Stimulated activated CD4-positive, alpha-beta T cell treated with anti-CD3 and anti-CD28 coated beads, Interleukin-12 subunit alpha, Interleukin-12 subunit beta, amount 100 ng/mL, for 4 hours (primary cell): ENCODE measurements at places on chromosomes 7 and 10.

DNA sequence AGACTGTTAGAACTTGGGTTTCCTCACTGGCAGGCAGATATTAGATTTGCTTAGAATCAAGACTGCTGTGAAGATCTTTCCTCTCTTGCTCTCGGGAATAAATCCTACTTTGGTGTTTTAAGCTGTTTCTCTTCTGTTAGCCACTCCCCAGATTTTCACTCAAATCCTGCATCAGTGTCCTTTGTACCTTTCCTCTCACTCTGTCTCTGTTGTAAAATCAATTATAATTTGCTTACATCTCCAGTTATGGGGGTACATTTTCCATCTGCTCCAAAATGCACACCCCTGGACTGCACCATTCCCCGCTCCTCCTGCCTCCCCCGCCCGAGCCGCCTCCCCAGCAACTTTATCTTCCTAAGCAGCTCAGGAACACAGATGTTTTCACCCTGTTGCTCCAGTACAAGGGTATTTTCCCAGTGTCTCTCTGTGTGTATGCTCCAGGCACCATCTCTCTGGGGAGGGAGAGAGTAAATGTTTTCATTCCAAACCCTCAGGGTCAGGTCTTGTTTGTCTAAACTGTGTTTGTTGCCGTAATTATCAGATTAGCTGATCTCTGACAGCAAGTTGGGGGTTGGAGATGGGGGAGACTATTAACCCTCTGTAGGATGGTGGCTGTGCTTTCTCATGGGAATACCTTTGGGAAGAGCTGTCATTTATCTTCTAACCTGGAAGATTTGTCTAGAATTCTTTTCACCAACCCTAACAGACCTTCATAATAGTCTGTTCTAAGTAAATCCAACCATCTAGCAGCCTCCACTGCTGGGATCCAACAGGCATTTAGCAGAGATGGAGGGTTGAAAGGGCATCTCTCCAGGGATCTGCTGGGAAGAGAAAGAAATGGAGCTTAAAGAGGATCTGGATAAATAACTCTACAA lies 20.4 kb upstream of the GOT1 start:
- no peak for DNase-seq

- no peak for DNase-seq
Measured at GRCh38 chr7:147089051-147089461, 972.5 kb downstream of the CNTNAP2 start.

- DNase-seq = no peak
Measured at GRCh38 chr10:11533328-11533781, 78.1 kb downstream of the USP6NL start.

GRCh38 chr7:127251465-127252376 lies 1.0 kb downstream of the GRM8 start:
- peak; percentile 23 for DNase-seq

GRCh38 chr10:51867956-51868355 lies 168.6 kb upstream of the CSTF2T start:
- no peak for DNase-seq

DNA sequence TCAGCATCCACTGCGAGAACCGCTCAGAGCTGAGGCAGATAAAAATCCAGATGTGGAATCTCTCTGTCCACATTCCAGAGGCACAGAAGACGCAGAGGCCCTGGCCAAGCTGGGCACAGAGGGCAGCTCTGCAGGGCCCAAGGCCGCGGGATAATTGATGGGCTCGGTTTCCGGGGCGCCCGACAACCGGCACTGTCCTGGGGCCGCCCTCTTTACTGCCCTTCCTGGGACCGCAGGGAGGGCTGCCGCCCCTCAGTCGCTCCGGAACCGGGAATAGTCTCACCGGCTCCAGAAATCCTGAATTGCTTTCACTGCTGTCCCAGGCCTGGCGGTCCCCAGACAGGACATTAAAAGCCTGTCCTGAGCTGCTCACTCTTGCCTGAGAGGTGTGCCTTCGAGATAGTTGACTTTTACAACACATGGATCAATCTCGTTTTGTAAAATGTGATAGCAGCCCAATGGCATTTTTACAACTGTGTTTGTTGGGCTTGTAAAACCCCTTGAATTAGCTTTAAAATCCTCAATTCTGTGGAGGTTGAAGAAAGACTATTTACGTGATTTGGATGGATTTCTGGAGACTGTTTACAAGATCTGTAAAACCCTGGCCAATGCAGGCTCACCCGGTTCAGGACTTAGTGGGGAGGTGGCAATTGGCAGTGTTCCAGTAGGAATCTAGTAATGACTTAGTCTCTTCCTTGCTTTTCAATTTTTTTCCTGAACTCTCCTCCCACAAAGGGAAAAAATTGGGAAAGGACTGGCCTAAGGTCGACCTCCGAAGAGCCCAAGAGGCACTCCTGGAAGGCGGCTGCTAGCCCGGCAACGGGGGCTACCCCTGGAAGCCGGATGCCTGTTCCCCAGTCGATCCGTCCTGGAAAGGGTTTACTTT lies 1.4 kb upstream of the HOXA6 start:
- DNase-seq = no peak

DNA sequence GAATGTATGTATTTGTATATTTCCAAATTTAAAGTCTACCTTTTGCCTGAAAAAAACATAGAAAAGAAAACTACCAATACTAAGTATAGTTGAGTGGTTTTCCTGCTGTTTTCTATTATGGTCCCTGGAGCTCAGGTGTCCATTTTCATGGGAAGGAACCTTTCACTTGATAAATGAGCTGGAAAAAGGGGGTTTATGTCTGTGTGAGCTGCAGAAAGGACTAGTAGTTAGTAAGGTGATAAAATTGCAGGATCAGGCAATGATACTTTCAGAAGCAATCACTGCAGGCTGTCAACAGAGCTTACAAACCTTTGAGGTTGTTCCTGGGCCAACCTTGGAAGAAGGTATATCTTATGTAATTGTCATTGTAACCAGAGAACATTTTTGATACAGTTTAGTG lies 48.0 kb downstream of the ST7 start:
- no peak for DNase-seq

GRCh38 chr7:11480143-11480542 lies 351.9 kb downstream of the THSD7A start:
- no peak for DNase-seq

DNA sequence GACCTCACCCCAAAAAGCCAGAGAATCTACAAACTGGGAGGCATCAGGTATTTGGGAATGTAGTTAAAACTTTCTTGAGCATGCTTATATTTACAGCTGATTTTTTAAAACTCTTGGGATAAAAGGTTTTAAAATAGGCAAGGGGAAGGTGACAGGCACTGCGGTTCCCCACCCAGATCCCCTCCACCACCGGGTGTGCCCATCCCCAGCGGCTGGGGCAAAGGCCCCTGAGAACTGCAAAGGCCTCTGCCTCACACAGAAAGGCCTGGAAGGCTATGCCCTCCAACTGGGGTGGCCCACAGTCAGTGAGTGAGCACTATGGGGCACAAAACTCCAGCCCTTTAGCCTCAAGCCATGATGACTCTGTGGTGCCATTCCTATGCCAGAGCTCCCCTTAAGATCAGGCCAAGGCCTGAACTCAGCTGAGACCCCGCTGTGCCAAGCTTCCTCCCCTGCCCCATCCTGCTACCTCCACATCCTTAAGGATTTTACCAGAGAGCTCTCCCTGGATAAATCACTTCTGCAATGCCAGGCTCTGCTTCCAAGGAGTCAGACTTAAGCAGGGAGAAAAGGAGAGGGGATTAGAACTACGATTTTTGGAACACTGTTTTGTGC lies 299.1 kb downstream of the GRID1 start:
- DNase-seq = no peak

GRCh38 chr10:68586606-68587305 lies 26.6 kb downstream of the TET1 start:
- DNase-seq = no peak

DNA sequence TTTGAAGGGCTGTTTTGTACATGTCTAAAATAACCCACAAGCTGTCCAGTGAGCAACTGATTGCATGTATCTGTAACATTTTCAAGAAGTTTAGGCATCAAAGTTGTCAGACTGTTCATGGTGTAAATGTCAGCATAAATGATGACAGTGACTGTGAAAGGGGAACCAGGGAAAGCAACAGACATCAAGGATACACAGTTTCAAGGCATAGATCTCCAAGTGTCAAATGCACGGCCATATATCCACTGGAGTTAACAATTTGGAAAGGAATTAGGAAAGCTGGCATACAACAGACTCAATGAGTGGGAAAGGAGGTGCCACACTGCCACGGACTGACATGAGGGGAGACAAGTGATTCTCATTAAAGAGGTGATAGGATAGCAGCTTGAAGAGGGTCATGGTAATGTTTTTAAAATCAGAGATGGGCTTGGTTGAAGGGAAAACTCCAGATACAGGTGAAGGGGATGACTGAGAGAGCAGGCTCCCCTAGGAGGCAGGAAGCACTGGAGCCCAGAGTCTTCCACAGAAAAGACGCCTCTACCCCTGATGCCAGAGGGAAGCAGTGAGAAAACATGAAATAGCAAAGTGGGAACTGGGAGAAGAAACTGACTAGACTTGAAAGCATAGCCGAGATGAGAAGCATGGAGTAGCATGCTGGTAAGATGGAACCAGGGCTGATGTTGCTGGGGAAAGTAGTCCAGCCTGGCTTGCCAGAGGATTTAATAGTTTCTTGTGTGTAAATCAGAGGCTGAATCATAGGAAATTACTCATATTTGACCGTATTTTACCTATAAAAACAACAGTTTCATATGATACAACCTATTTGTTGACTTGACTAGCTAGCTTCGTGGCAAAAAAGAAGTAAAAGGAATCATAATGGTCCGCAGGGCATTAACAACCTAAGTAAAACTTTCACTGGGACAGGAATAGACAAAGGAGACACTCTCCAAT lies 18.6 kb downstream of the NSMCE4A start:
- DNase-seq = no peak

DNA sequence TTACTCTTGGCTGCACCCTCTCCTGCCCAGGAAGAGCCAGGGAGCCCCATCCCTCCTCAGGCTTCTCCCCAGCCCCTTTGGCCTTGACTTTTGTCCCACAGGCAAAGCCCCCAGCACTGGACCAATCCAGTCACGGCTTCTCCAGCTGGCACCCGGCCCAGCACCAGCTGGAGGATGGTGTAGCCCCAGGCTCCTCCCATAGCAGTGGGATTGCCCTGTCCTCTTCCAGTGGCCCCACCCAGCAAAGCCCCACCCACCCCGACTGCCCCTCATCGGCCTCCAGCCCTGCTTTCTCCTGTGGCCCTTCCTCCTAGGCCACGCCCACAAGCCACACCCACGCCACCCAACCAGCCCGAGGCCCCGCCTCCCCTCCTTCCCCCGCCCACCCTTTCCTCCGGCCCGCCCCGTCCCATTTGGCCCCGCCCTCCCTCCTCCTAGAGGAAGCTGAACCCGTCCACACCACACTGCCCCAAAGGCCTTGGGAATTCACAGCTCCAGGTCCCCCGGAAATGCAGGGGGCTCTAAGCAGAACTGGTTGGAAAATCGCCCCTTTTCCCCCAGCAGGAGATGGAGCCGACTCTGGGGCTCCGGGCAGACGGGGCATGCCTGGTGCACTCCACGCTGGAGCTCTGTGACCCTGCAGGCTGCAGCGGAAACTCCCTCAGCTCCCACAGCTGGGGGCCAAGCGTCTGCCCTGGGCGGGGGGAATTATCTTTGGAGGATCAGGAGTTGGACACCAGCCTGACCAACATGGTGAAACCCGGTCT lies 25.2 kb downstream of the GET4 start:
- DNase-seq = peak; percentile 56

- DNase-seq = no peak
Measured at GRCh38 chr7:4071370-4072058, 610.6 kb upstream of the FOXK1 start.

GRCh38 chr7:50226669-50227068 lies 77.8 kb upstream of the IKZF1 start:
- no peak for DNase-seq

GRCh38 chr10:121262774-121263430 lies 335.3 kb downstream of the FGFR2 start:
- DNase-seq = no peak

- DNase-seq = no peak
Measured at GRCh38 chr10:123427165-123427786, 238.9 kb upstream of the GPR26 start.

DNA sequence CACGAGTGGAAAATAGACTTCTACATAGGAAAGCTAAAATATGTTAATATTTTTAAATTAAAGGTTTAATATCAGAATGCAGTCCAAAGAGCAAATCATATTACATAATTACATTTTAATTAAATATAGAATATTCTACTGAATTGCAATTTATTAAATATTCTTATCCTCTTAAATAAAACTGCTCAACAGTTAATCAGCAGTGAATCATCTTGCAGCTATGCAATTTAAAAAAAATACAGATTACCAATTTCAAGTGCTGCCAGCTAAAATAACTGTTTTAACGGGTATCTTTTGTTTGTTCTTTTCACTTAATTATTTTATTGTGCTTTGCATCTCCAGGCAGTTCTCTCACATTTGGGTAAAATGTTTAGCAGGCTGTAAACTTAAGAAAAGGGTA lies 82.2 kb downstream of the ZNRF2 start:
- no peak for DNase-seq

GRCh38 chr7:88386665-88387156 lies 80.0 kb upstream of the STEAP4 start:
- no peak for DNase-seq

- DNase-seq = no peak
Measured at GRCh38 chr10:130570074-130570473, 433.9 kb downstream of the GLRX3 start.

GRCh38 chr10:86763404-86763803 lies 7.0 kb downstream of the BMPR1A start:
- no peak for DNase-seq

DNA sequence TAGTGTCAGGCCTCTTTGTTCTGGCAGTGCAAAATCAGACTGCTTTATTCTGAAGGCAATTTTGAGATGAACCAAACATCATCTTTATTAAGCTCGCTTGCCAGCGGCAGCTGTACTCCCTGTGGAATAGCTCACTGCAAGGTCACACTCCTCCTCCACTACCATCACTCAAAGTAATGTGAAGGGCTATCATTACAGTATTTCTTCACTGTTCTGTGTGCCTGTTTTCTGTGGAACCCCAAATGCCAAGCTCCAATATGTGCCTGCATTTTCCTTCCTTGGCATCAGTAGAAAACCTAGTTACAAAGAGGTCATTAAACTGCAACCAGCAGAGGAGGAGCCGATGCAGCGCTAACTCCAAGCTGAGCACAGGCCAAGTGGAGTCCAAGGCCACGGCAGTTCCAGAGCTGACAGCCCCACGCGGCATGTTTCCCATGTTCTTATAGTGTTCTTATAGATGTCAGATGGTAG lies 21.4 kb downstream of the BCCIP start:
- DNase-seq = no peak

- no peak for DNase-seq
Measured at GRCh38 chr7:82275342-82275741, 168.2 kb downstream of the CACNA2D1 start.

- no peak for DNase-seq
Measured at GRCh38 chr10:10803278-10803677, 214.4 kb upstream of the CELF2 start.

GRCh38 chr10:21022821-21023220 lies 125.7 kb upstream of the NEBL start:
- DNase-seq = no peak
